Mammary epithelial cell (primary cell): ENCODE measurements at places on chromosomes 3 and 15. TPM values are rescaled to one million over a fixed set of nuclear protein-coding genes. Genes with fewer than 3 reads are reported as not detected.

Gene GOLGA6L10
- polyA plus RNA-seq = 0.03 TPM

Gene KLHL6
- 0.08 TPM for polyA plus RNA-seq

Gene ZPLD1
- 0.82 TPM for polyA plus RNA-seq

Gene GUCA1C
- polyA plus RNA-seq = 0.15 TPM

Gene ROBO1
- 27.3 TPM for polyA plus RNA-seq

Gene SHC4
- 3.0 TPM for polyA plus RNA-seq

Gene CFAP92
- 0.29 TPM for polyA plus RNA-seq

Gene MESP2
- 0.10 TPM for polyA plus RNA-seq

Gene ZNF774
- polyA plus RNA-seq = 2.2 TPM

DNA sequence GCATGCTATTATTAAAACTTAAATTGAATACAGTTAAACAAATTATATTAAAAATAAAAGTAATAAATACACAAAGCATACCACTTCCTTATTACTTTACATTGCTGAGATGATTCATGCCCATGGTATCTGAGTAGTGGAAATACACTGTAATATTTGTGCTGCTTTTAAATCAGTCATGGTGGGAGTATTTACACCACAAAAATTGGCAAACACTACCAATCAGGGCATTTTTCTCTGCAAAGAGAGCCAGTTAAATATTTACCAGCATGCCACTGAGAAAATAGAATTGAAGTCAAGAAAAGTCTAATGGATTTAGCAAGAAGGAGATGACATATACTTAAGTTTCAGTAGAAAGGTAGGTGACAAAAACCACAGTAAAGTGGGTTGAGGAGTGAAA is 19.6 kb downstream of the PPARG start:
- peak; percentile 70 for DNase-seq

DNA sequence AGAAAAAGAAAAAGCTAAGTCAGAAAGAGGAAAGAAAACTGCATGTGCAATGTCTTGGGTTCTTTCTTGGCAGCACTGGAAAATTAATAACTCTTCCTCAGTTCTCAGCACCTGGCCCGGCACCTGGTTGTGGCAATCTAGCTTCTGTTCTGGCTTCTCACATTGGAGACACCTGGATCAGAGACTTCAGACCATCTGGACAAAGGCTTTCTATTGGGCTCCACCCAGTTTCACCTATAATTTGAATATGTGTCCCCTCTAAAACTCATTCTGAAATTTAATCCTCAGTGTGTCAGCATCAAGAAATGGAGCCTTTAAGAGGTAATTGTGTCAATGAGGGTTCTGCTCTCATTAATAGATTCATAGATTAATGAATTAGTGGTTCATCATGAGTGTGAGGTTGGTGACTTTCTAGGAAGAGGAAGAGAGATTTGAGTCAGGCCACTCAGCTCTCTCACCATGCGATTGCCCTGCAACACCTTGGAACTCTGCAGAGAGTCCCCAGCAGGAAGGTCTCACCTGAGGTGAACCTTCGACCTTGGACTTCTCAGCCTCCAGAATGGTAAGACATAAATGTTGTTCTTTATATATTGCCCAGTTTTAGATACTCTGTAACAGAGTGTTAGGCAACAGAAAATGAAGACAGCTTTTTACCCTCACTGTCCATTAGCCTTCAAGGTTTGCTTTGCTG is 679.9 kb downstream of the NTRK3 start:
- DNase-seq = peak; percentile 63

DNA sequence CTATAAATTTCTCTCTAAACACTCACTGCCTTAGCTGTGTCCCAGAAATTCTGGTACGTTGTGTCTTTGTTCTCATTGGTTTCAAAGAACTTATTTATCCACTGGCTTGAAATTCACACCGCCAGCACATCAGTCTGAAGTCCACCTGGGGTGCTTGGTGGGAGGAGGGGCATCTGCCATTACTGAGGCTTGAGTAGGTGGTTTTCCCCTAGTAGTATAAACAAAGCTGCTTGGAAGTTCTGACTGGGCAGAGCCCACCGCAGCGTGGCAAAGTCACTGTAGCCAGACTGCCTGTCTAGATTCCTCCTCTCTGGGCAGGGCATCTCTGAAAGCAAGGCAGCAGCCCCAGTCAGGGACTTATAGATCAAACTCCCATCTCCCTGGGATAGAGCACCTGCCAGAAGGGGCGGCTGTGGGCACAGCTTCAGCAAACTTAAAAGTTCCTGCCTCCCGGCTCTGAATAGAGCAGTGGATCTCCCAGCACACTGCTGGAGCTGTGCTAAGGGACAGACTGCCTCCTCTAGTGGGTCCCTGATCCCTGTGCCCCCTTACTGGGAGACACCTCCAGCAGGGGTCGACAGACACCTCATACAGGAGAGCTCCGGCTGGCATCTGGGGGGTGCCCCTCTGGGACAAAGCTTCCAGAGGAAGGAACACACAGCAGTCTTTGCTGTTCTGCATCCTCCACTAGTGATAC is 114.1 kb downstream of the SUCLG2 start:
- no peak for DNase-seq

DNA sequence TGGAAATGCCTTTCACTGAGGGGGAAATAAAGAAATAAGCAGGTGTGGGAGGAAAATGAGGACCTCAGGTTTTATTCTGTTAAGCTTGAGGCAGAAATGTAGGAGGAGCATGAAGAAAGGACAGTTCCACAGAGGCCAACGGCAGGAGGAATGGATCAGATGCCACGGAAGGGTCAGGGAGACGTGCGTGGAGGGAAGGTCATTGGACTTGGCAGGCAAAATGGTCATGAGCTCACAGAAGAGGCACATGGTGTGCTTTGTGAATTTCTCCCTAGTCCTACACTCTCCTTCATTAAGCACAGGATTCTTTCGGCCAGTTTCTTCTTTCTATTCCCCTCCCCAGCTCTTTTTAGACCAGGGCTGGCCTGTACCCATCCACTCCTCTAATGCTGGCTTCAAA is 32.5 kb upstream of the THSD4 start:
- DNase-seq = no peak

GRCh38 chr15:52337198-52337853 is 41.7 kb upstream of the MYO5C start:
- peak; percentile 79 for DNase-seq

DNA sequence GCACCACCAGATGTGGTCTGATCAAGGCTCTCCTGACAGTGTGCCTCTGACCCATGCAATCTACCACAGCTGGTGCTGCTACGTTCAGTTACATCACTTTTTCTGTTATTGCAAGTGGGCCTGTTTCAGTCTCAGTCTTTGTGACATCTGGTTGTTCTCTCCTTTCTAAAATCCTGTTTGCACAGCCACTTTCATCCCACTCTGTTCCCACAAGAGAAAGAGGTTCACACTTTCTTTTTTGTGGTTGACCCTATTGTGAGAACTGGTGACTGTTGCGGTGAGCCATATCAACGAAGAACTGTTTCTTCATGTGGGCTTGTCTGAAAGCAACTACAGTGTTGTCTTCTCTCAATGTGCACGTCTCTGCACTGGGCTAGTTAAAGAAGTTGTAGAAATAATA is 342.8 kb upstream of the ARPP21 start:
- DNase-seq = no peak

- DNase-seq = peak; percentile 4
These were observed 244.6 kb downstream of the STXBP5L start for GRCh38 chr3:121152573-121152972.

GRCh38 chr3:128504963-128505730 is 12.1 kb upstream of the GATA2 start:
- peak; percentile 21 for DNase-seq
